Stimulated activated CD4-positive, alpha-beta T cell treated with anti-CD3 and anti-CD28 coated beads, Interleukin-15, amount 100 ng/mL, for 48 hours (primary cell): ENCODE measurements at places on chromosomes 6 and 20.

GRCh38 chr20:53831228-53831627 lies 237.6 kb upstream of the ZNF217 start:
- no peak for DNase-seq

DNA sequence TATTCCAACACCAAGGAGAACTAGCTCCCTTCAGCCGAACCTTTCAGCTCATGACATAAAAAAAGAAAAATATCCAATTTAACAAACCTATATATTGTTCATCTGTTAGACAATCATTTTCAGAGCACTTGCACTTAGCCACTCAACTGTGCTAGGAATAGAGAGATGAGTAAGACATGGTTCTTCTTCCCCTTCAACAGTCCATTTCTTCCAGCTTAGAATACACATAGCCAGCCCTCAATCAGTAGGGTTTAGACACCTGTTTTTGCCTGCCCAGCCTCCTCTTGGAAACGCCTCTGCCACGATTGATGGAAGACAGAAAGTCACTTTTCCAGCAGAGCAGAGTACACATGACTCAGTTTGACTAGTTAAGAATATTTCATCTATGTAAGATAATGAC lies 21.8 kb downstream of the ADNP start:
- no peak for DNase-seq

GRCh38 chr6:100175814-100176310 lies 181.8 kb upstream of the MCHR2 start:
- no peak for DNase-seq

GRCh38 chr20:17427638-17428037 lies 103.5 kb downstream of the BFSP1 start:
- DNase-seq, result no peak

GRCh38 chr6:27839626-27840475 lies 72.3 kb downstream of the OR2B2 start:
- no peak for DNase-seq

DNA sequence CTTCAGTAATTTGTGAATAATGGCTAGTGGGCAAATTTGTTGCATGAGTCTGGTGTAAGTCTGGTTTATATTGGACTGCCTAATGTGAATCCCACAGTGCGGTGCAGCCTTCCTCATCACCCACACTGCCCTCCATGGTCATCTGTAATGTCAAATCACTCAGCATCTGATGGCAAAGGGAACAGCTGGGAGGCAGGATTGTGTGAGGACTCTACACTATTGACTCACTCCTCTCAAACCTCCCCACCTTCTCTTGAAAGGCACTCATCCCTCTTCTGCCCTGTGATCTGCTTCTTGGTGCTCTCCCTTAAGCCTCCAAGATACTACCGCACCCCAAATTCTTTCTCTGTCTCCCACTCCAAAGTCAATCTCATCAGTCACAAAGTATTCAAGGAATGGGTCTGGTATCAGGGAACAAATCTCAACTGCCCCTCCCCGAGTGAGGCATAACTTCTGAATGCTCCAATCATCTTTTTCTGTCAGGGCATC lies 146.0 kb upstream of the BEND6 start:
- no peak for DNase-seq

- DNase-seq, result no peak
These were observed 164.5 kb downstream of the ZMYND8 start for GRCh38 chr20:47191956-47192355.

DNA sequence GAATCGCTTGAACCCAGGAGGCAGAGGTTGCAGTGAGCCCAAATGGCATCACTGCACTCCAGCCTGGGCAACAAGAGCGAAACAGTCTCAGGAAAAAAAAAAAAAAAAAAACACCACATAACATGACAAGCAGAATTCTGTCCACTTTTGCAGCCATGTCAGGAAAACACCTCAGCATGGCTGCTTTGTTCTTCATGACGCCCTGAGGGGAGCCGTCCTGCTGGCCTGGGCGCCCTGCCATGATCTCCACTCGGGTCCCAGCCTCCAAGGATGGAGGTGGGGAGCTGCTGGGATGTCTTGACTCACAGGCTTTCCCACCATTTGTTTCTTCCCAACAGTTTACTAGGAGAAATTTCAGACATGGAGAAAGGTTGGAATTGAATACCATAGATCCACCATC lies 42.2 kb downstream of the SNX9 start:
- no peak for DNase-seq

GRCh38 chr6:77674211-77674610 lies 21.4 kb downstream of the MEI4 start:
- no peak for DNase-seq

DNA sequence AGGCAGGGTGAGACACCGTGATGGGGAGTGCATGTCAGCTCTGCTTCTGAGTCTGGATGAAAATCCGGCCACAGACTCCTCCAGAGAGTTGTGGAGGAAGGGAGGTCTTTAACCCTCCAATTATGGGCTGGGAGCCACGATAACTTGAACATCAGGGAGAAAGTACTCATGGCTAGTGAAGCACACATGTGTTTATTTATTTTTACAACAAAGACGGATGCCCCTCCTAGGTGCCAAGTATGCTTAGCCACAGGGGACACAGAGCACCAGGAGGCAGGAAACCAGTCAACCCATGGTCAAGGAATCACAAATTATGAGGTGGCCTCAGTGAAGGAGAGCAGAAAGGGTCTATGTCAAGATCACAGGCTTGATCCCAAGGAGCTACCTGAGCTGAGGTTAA lies 54.1 kb downstream of the ZNF217 start:
- no peak for DNase-seq

- no peak for DNase-seq
These were observed 127.5 kb upstream of the COL21A1 start for GRCh38 chr6:56374841-56375369.

- DNase-seq, result no peak
These were observed 158.8 kb downstream of the DTNBP1 start for GRCh38 chr6:15504040-15504495.

DNA sequence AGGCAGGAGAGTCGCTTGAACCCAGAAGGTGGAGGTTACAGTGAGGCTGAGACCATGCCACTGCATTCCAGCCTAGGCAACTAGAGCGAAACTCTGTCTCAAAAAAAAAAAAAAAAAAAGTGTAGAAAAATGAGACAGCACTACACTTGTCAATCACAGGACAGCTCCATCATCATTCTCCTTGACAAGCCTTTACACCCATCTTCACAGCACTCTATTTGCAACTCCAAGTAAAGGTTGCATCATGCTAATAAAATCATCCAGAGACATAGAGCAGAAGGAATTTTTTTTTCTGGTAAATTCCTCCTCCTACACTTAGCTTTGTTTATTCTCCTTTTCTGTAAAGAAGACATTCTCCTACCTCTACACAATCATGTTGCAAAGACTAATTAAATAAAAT lies 791.0 kb upstream of the HS3ST5 start:
- no peak for DNase-seq

- DNase-seq, result no peak
These were observed 318.0 kb downstream of the QKI start for GRCh38 chr6:163732479-163732878.

GRCh38 chr6:82040405-82041221 lies 206.9 kb downstream of the IBTK start:
- DNase-seq, result no peak

- no peak for DNase-seq
These were observed 36.8 kb downstream of the NCR2 start for GRCh38 chr6:41371992-41372831.

- no peak for DNase-seq
These were observed 86.2 kb downstream of the SPTLC3 start for GRCh38 chr20:13094976-13095375.
